ELF-1 (cell line): ENCODE measurements at places on chromosomes 13 and 19.
A peak's percentile ranks its signal among the peaks of the same experiment; 100 is the strongest.

- DNase-seq = no peak
Observed at GRCh38 chr13:108402850-108403249, 133.3 kb downstream of the TNFSF13B start.

DNA sequence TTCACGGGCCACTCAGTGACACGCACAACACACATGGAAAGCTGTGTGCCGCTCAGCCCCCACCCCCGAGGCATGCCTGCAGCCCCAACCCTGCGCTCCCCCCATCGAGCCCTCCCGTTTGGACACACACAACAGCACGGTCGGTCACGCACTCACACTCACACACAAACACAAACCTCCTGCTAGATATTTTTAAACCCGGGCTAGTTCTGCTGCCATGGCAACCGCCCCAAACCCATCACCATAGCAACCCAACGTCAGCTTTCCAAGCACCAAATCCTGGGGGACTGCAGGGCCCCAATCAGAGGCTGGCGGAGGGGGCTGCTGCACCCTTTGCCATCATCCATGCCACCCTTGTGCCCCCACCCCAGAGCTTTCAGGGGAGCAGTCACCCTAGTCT is 2.5 kb upstream of the NOVA2 start:
- no peak for DNase-seq

DNA sequence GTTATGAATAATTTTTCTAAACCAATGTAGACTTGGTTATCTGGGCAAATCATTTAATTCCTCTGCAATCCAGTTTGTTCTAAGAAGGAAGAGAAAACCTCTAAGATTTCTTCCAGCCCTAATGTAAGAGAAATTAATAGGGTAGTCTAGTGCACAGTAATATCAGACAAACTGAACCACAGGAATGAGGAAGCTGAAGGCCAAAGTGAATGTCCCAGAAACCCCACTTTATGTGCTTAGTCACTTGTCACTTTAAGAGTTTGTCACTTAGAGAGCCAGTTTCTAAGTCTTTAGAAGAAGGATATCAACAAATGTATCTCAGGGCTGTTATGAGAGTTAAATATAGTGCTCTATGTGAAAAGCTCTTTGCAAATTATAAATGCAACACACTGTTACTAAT is 750.6 kb downstream of the DIAPH3 start:
- DNase-seq = no peak

GRCh38 chr13:51559946-51560735 is 24.1 kb upstream of the WDFY2 start:
- DNase-seq = no peak

GRCh38 chr19:41795031-41795461 is 1.3 kb upstream of the CEACAM3 start:
- peak; percentile 23 for DNase-seq

DNA sequence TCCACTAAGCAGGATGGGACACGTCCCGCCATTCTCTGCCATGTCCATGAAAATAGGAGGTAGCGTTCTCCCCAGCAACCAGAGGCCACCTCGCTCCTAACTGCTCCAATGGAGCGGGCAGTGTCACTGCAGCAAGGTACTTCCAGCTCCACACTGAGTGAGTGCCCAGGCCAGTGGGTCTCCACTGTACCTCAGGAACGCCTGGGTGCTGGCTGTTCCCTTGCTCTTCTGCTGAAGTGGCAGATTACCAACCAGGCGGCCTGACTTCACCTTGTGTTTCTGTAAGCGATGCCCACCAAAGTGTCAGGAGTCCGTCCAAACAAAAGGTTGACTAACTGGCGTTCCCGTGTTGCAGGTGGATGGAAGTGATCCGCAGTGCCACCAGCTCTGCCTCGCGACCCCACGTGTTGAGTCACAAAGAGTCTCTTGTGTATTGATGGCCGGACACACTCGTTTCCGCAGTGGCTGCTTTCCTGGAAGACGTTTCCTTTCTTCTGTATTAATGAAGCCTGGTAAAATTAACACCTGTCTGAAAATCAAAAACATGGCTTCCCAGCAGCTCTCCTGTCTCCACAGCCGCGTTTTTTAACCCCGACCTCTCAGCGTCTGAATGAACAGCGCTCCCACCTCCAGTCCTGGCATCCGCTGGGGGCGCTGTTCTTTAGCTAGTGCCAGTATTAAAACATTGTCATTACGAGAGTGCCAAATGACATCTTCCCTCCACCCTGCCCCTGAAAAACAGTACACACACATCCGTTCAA is 128.8 kb downstream of the STK24 start:
- peak; percentile 67 for DNase-seq

- DNase-seq = peak; percentile 7
Observed at GRCh38 chr13:98105929-98106336, 37.0 kb upstream of the FARP1 start.

GRCh38 chr19:807627-808422 is 10.6 kb downstream of the PTBP1 start:
- no peak for DNase-seq

- DNase-seq = no peak
Observed at GRCh38 chr13:31064636-31065035, 97.1 kb downstream of the HSPH1 start.

- no peak for DNase-seq
Observed at GRCh38 chr13:26976313-26976712, 195.3 kb downstream of the USP12 start.

DNA sequence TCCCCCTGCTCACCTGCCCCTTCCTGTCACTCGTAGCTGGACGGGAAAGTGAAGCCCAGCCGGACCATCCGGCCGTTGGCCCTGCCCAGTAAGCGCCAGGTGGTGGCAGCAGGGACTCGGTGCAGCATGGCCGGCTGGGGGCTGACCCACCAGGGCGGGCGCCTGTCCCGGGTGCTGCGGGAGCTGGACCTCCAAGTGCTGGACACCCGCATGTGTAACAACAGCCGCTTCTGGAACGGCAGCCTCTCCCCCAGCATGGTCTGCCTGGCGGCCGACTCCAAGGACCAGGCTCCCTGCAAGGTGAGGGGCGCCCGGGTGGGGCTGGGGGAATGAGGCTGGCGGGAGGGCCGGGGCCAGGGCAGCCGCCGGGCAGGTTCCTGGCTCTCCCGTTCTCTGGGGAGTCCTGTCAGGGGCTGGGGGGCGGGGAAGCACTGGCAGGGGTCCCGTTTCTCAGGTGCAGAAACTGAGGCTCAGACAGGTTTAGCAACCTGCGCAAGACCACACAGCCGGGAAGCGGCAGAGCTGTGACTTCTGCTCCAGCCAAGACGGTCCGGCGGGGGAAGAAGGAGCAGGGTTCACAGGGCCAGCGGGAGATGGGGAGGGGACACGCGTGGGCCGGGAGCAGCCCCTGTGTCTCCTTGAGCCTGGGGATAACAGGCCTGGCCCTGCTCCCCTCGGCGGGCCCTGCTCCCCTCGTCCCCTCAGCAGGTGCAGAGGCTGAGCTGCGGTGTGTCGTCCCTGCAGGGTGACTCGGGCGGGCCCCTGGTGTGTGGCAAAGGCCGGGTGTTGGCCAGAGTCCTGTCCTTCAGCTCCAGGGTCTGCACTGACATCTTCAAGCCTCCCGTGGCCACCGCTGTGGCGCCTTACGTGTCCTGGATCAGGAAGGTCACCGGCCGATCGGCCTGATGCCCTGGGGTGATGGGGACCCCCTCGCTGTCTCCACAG is 5.3 kb downstream of the GZMM start:
- no peak for DNase-seq

DNA sequence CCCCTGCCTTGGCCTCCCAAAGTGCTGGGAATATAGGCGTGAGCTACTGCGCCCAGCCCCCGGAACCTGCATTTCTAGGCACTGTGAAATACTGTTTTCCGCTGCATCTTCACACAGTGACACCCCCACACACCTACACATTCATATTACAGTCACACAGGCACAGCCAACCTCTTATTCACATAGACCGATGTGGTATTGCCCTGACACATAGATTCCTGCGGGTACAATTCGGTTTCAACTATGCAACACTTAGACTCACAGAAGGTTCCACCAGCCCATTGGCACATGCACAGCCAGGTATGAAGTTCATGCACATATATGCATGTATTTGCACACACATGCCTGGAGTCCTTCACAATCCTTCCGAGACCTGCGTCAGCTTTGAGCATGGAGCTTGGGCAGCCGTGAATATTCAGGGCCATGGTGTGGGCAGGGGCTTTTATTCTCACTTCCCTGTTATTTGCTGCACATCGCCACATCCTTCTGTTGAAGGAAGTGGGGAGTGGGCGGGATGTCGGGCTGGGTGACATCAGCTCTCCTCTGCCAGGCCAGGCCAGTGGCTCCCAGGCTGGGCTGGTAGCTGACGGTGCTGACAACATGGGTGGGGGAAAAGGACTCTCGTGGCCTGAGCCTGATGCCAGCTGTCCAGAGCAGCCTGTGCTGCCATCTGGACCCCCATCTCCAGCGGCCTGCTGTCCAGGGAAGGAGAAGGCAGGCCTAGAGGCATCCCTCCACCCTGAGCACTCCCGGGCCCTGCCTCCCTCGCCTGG is 5.4 kb upstream of the CDC37 start:
- no peak for DNase-seq

- DNase-seq = no peak
Observed at GRCh38 chr13:113349491-113349890, 14.4 kb downstream of the GRTP1 start.

- DNase-seq = no peak
Observed at GRCh38 chr19:7000333-7000732, 20.9 kb downstream of the MBD3L2B start.

DNA sequence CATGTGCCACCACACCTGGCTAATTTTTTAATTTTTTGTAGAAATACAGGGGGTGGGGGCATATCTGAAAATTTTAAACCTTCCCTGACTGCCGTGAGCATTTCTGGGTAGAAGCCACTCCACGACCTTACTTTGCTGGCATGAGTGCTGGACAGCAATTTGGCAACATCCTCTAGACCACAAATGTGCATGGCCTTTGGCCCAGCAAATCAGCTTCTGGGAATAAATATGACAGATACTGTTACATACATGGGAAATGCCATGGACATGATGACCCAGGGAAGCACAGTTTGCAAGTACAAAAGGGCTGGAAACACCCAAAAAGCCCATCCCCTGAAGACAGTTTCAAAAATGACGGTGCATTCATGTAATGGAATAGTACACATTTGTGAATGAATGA is 3.2 kb upstream of the PVR start:
- DNase-seq = no peak

DNA sequence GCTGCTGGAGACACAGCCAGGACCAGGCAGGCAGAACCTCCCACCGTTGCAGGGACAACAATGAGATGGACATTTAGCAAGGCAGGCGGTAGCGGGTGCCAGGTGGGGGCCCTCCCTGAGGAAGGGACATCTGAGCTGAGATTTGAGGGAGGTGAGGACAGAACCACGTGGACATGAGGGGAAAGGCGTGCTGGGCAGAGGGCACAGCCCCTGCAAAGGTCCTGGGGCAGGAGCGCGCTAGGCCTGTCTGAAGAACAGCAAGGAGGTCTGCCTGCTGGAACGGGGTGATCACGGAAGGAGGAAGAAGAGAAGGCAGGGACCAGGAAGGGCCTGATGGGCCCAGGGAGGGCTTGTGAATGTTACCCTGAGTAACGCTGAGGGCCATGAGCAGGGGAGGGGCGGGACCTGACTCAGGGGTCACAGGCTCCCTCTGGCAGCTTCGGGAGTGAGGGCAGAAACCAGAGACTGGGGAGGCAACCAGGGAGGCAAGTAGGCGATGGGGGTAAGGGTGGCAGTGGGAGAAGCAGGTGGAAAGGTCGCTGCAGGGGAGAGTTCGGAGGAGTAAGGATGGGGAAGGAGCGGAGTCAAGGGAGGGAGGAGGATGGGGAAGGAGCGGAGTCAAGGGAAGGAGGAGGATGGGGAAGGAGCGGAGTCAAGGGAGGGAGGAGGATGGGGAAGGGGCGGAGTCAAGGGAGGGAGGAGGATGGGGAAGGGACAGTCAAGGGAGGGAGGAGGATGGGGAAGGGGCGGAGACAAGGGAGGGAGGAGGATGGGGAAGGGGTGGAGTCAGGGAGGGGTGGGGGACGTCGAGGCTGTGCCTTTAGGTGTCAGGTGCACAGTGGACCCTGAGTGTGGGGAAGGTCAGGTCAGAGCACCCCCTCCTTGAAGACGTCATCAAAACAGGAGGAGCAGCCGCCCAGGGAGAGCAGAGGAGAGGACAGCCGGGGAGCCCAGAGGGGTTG is 15.7 kb upstream of the B3GNT3 start:
- DNase-seq = peak; percentile 69

GRCh38 chr13:28528848-28529247 is 33.9 kb upstream of the FLT1 start:
- no peak for DNase-seq

DNA sequence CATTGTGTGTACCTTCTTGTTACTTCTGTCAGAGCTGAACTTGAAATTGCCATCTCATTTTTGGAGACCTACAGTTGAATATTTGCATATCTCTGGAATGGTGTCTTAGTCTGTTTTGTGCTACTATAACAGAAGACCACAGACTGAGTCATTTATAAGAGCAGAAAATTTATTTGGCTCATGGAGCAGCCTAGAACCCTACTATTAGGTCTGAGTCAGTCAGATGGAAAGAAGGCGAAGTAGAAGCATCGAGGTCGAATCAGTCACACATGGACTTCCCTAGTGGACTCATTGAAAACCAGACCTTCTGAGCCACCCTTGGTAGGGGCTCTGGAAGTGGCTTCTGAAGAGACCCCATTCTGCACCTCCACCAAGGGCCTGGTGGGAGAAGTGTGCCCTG is 33.9 kb upstream of the TPT1 start:
- no peak for DNase-seq

- no peak for DNase-seq
Observed at GRCh38 chr19:9881720-9882119, 46.6 kb downstream of the PIN1 start.

GRCh38 chr13:114110091-114110829 is 22.2 kb downstream of the RASA3 start:
- peak; percentile 77 for DNase-seq

GRCh38 chr13:55432814-55433213 is 1707.9 kb upstream of the PRR20A start:
- no peak for DNase-seq

DNA sequence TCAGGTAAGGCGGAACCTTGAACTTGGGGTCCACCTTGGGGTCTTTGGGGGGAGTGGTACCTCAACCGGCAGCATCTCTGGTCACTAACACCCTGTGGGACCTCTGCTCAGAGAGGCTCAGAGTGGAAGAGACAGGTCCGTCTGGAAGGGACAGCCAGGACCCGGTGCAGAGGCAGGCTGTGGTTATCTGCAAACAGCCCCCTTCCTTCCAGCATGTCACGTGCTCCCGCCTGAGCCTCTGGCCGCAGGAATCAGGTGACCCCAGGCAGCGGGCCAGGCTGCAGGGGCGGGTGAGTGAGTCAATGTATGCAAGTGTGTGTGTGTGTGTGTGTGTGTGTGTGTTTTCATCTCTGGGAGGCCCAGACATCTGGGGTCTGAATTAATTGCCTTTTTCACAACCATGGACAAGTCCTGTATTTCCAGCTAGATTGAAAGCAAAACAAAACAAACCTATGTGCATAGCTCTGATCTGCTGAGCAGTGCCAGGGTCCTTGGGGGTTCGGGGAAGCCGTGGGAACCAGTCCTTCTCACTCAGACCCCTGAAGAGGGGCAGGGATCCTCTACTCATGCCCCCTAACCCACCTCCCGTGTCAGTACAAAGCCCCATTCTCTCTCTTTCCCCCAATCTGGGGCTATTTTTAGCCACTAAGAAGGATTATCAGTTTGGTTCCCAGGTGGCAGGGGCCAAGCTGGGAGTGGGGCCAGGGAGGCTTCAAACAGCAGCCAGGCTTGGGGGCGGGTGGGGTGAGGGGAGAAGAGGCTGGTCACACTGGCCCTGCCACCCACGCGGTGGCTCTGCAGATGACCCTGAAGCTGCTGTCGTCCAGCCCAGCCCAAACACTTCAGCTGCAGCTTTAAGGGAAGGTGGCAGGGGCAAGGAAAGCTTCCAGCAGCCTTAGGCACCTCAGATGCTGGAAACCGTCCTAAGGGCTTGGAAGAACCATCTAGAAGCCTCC is 31.4 kb downstream of the CERS4 start:
- peak; percentile 92 for DNase-seq
